NCI-H2029 (cell line): ENCODE measurements at places on chromosomes 1 and 21.

- DNase-seq = peak; percentile 36
Measured at GRCh38 chr1:94236630-94237290, 624 bp downstream of the ARHGAP29 start.

DNA sequence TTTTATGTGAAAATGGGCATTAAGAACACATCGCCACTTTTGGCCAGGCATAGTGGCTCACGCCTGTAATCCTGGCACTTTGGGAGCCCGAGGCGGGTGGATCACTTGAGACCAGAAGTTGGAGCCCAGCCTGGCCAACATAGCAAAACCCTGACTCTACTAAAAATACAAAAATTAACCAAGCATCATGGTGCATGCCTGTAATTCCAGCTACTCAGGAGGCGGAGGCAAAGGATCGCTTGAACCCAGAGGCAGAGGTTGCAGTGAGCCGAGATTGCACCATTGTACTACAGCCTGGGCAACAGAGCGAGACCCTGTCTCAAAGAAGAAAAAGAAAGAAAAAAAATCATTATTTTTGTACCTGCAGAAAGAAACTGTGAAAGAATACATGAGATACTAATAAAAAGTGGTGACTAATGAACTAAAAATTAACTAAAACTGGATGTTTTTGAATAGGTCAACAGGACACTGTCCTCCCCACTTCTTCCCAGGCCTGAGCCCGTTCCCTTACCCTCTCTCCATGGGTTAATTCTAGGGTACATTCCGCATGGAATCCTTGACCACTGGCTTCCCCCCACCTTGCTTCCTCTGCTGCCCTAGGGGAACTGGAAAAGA, 8.3 kb upstream of the TINAGL1 start:
- DNase-seq = no peak

GRCh38 chr1:106831511-106831910, 225.0 kb upstream of the PRMT6 start:
- DNase-seq = no peak

- peak; percentile 28 for DNase-seq
Measured at GRCh38 chr1:155989242-155990004, 11.1 kb upstream of the ARHGEF2 start.

DNA sequence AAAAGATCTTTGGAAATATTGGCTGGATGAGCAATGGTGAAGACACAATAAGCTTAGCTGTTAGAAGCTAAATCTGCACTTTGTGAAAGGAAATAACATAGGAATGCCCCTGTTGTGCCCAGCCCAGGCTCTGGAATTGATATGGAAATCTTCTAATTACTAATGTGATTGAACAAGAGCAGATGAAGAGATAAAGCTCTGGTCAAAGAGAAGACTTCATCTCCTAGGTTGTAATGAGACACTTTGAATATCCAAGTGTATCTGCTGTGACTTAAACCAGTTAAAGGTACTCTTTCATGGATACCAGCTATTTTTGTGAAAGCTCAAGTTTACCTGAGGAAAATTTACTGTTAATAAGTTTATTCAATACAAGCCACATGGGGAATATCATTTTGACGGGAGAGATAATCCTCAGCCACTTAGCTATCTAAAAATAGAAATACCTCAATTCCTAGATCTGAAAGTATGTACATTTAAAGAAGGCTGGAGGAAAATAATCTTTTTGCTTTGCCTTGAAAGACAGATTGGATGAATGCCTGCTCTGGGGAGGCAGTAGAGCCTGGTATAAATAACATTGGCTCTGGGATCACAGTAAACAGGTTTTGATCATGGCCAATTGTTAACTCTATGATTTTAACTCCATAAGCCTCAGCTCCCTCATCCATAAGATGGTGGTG, 494.0 kb upstream of the B3GALT2 start:
- DNase-seq = no peak

DNA sequence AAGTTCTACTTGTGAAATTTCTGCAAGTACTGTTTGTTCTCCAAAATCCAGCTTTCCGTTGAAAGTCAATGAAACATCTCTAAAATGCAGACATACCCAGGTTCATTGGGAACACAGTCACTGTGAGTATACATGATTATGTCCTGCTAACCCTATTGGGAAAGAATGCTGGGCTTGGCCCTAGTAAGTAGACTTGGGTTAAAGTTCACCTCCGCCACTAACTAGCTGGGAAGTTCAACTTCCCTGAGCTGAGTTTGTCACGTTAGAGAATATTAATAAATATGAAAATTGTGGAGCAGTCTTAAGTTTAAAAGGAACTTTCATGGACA, 10.5 kb upstream of the PGD start:
- no peak for DNase-seq

DNA sequence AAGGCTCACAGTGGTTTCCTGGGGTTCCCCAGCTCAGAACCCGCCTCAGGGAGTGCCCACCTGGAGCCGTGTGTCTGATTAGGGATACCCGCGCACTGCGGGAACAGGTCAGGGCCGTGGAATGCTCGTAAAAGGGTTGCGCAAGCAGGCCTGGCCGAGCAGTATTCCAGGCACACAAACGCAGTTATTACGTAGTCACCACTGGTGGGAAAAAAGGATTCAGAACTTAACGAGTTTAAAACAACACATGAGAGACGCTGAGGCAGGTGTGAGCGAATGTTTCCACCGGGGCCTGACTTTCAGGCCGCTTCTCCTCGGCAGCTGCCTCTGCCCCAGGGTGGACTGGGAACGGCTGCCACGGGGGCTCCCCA, 18.2 kb downstream of the PLCH2 start:
- no peak for DNase-seq

- peak; percentile 76 for DNase-seq
Measured at GRCh38 chr1:26799479-26800142, 11.9 kb downstream of the PIGV start.

DNA sequence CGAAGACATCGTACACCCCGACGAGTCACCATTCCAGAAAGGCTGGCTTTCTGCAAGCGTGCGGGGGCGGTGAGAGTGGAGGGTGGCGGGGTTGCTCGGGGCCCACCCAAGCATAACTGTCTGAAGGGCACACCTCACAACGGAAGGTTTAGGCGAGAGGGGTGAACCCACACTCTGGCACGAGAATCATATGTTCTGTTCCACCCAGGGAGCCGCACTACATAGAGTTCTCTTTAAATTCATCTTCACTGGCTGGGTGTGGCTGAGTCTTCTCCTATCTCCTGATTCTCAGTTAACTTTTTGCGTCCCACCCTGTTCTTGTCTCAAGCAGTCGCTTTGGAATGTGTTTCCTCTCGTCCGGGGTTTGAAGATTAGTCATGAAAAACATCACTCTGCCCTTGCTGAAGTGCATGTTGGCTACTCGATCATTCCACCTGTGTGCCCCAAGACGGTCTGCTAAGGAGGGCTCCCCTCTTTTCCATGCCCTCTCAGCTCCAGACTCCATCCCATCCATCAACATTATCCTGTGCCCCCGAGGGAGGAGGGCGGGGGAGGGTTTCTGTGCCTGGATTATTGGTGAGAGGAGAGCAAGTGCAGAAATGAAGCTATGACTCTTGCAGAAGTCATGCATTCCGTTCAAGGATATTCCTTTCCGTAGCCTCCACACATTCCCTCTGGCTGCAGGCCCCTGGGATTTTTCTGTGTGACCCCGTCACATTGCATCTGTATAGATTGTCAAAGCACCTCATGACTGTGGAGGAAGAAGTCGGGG, 53.5 kb upstream of the CD34 start:
- DNase-seq = no peak

- DNase-seq = no peak
Measured at GRCh38 chr1:9248341-9249262, 14.0 kb downstream of the H6PD start.

DNA sequence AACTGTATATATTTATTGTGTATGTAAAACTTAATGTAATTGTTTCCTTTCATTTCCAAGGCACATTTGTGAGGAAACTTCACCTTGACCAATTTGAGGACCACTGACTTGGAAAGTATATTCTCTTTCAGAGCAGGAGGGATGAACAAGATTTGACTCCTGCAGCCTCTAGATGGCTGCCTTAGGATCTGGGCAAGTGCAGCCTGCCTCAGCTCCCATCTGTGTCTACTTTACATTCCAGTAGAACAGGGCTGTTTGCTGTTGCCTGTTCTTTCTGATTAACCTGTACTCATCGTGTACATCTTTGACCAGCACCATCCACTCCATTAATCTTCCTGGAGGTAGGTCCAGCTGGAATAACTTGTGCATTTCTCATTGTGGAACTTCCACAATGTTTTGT, 312.8 kb downstream of the HLX start:
- no peak for DNase-seq

GRCh38 chr1:229266274-229266673, 4.6 kb upstream of the RAB4A start:
- no peak for DNase-seq

DNA sequence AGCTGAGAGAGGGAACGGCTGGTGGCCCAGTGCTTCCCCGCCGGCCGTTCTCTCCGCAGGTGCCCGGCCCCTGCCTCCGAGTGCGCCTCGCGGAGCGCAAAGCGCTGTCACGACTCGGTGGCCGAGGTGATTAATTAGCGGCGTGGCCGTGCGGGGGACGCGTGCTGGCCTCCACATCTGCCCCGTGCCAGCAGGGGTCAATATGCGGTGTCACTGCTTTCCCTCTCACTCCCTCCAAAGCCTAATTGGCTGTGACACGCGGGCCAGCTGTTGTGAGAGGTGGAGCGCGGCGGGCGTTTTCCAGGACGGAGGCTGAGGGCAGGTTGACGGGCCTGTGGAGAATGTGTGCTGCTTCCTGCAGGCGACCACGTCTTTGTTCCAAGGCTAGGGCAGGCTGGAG, 239.0 kb downstream of the LMX1A start:
- DNase-seq = no peak

DNA sequence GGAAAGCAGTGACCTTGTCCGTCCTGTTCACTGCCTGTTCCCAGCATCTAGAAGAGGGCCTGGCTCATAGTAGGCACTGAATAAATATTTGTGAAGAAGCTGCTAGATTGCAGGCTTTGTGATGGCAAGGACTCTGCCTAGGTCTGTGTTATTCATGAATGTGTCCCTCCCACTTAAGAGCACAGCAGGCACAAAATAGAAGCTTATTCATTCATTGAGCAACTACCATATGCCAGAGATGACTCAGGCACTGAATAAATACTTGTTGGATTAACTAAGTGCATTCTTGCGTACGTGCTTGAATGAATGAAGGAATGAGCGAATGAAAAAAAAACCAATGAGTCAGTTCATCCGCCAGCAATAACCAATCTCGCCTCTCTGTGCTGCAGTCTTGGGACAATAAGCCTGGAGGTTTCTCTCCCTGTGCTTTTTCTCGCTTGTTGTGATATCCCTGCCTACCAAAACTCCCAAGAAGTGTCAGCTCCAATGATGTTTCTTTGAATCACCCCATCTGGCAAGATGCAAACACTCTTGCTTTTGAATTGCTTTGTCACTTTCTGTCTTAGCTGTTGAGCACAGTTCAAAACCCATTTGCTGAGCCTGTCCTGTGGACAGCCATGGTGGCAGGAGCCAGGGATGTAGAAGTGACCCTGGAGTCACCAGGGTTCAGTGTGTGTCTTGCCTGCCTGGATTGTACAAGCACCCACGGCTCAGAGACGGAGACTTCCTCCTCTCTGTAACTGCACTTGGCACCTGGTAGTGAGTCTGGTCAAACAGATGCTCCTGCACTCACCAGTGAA, 143.9 kb downstream of the KAZN start:
- peak; percentile 37 for DNase-seq

- DNase-seq = no peak
Measured at GRCh38 chr1:55812281-55812680, 597.1 kb upstream of the USP24 start.

GRCh38 chr1:53395671-53396215, 63.5 kb upstream of the DMRTB1 start:
- DNase-seq = no peak

- DNase-seq = no peak
Measured at GRCh38 chr1:11790880-11791715, 14.7 kb downstream of the MTHFR start.

DNA sequence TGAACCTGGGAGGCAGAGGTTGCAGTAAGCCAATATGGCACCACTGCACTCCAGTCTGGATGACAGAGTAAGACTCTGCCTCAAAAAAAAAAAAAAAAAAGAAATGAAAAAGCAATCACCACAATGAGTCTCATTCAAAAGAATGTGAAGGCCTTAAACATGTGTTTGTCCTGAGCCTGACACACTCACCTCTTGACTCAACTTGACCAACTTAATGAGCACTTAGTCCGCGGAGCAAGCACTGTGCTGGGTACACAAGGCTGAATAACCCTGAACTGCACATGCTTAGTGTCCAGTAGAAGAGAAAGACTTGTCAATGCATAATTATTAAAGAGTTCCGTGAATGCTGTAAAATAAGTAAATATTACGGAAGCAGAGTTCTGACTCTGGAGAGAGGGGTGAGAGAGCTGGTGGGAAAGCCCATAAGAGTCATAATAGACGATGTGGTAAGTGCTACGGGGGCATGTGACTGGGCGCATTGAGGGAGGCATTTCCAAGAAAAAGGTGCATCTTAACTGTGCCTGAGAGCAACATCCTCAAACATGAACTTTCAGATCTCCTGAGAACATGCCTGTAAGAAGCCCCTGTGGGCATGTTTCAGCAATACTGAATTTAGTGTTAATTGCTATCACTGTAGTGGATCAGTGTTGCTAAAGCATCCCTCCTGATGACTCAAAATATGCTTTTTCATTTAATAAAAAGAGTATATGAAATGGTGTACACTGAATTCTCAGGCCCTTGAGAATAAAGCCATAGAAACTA, 27.2 kb downstream of the MCOLN2 start:
- no peak for DNase-seq

GRCh38 chr1:170555370-170555769, 23.4 kb downstream of the GORAB start:
- no peak for DNase-seq

- DNase-seq = no peak
Measured at GRCh38 chr21:42545745-42546144, 32.1 kb downstream of the SLC37A1 start.

GRCh38 chr1:204826970-204827369, 43.7 kb upstream of the NFASC start:
- DNase-seq = no peak
